SW 1271 (cell line): ENCODE measurements at places on chromosomes 7 and 10.

DNA sequence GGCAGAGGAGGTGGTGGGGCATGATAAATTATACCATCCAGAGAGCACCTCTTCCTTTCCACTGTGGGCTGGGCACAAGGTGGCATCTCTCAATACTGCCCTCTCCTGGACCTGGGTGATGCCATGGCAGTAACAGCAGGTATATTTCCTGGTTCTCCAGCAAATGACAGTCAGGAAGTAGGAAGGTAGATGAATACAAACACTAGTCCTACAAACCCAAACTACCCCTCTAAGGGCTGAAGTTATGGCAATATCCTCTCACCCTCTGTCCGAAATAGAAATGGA lies 1004.9 kb downstream of the KCNMA1 start:
- no peak for DNase-seq

- DNase-seq, result no peak
Observed at GRCh38 chr7:158061026-158061630, 526.5 kb downstream of the PTPRN2 start.

- no peak for DNase-seq
Observed at GRCh38 chr10:121464517-121464916, 133.7 kb downstream of the FGFR2 start.

DNA sequence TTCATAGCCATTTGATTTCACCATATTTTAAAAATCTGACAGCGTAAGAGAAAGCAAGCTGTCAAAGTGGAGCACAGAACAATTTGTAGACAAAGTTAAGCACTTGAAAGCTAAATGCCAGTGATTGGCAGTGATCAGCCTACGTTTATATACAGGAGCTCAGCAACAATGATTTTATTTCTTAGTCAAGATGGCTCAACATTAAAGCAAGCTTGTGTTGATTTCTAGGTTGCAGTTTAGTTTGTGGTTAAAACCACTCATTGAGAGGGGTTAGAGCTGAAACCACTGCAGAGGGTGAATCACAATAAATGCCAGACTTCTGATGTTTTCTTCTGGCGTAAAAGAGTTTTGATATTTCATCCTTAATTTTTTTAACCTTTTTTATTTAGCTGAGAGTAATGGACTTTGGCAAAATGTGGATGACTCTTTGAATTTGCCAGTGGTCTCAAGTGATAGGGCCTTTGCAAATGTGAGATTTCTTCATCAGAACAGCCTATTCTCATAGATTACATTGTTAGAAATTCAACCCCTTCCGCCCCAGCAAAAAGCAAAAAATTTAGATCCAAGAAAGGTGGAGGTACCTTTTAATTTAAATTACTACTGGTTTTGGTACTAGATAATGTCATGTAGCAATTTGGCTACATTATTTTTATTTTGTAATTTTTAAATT lies 73.8 kb downstream of the SHOC2 start:
- no peak for DNase-seq

GRCh38 chr7:51234609-51235308 lies 81.8 kb downstream of the COBL start:
- no peak for DNase-seq
